H9 (cell line): ENCODE measurements at places on chromosomes 12 and 14. TPM values are rescaled to one million over a fixed set of nuclear protein-coding genes. Genes with fewer than 3 reads are reported as not detected.

The ABCD2 gene
- total RNA-seq, result not detected in 2 replicates

- DNase-seq, result no peak
These were observed 21.3 kb downstream of the YBX3 start for GRCh38 chr12:10701843-10702242.

The SLC4A8 gene
- 18.0 and 26.3 TPM in 2 replicates for total RNA-seq

- no peak for DNase-seq
These were observed 1005.9 kb upstream of the ATXN7L3B start for GRCh38 chr12:73531752-73532151.

DNA sequence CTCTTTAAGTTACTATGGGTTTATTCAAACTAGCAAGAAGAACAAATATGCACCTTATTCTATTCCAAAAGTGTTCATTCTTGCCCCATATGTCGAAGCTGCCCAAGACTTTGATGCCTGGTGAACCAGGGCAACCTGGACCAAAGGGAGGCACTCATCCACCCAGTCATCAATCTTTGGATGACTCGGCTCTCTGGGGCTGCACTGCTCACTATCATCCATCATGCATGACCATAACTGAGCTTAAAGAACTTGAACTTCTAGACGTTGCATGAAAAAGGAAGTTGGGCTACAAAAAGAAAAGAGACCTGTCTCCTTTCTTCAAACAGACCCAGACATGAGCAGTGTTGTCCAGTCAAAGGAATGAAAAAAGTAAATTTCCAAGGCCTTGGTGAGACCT lies 1.2 kb downstream of the KRT4 start:
- DNase-seq, result no peak

The PRB2 gene
- total RNA-seq, result not detected in 2 replicates

DNA sequence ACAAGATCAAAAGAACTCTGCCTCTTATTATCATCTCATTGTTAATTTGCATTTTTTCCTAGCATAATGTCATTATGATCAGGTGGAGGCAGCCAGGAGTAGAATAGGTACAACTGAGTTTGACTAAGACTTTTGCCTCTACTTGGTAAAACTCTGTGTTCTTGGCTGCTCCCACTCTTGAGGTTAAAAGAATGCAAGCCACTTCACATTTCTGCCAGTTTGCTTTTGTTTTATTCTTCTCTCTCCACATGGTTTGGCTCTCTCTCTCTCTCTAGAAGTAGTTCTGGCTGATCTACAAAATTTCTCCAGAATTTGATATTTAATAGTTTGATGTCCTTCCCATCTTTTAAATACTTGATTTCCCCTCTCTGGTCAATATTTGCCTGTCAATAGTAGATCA lies 170.7 kb upstream of the E2F7 start:
- no peak for DNase-seq

The KRT4 gene
- total RNA-seq, result not detected in 2 replicates

GRCh38 chr12:90205165-90205564 lies 496.5 kb upstream of the ATP2B1 start:
- no peak for DNase-seq

The GARIN6 gene
- total RNA-seq, result not detected in 2 replicates

- DNase-seq, result no peak
These were observed 278.1 kb downstream of the RAD51B start for GRCh38 chr14:68097727-68098126.

The NANOG gene
- 199 and 211 TPM in 2 replicates for total RNA-seq

DNA sequence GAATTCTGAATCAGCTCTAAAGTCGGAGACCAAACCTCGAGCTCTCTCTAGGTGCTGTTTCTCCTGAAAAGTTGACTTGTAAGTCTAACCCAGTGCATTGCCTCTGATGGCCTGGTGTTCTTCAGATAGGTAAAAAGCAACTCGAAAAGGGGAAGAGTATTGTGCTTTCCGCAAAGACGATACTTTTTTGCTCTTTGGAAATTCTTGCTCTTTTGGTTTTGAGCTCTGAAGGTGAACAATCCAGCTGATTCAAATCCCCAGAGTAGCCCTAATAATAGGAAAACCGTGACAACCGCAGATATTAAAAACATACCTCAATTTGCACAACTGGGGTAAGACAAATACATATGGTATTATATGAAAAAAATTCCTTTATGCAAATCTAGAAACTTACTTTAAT lies 447.4 kb downstream of the RAD51B start:
- DNase-seq, result no peak

DNA sequence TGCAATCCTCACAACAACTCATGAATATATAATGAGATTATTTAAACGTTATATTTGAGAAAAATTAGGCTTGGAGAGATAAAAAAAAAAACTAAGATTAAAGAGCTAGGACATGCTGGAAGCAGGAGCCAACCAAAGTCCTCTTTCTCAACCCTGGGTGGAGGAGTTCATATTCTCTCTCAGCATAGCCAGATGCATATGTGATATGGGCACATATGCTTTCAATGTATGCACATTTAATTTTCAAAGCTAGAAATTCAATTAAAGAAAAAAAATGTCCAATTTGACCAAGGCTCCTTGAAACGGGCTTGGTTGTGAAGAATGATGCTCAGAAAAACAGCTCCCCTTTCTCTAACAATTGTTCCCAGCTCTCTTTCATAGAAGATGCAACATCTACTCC lies 61.9 kb upstream of the GRIP1 start:
- no peak for DNase-seq
